ENCODE measurements at places on chromosomes 4 and X.

DNA sequence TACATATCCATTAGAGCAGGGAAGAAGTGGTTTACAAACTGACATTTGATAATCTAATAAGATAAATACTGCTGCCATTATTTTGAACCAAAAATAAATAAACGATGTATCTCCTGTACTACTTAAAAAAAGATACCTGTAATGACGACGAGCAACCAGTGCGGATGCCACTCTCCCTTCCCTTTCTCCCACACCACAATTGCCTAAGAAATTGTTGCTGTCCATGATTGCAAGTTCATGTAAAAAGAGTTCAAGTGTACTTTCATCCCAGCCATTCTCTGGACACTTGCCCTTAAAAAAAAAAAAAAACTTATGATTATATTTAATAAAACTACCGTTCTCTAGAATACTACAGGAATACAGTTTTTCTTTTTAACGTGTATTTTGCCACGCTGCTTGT, 1.4 kb downstream of the SEPSECS start:
- DNase-seq, result no peak

- DNase-seq, result no peak
These were observed 22.8 kb upstream of the SPON2 start for GRCh38 chr4:1195109-1195671.

GRCh38 chr4:184792950-184793555, 32.7 kb downstream of the ACSL1 start:
- DNase-seq, result peak; percentile 17

GRCh38 chr4:17788956-17789355, 7.5 kb upstream of the FAM184B start:
- no peak for DNase-seq

- DNase-seq, result no peak
These were observed 212.4 kb downstream of the ARHGAP10 start for GRCh38 chr4:147944249-147944648.

GRCh38 chr4:166493924-166494345, 620.9 kb downstream of the TLL1 start:
- DNase-seq, result no peak

DNA sequence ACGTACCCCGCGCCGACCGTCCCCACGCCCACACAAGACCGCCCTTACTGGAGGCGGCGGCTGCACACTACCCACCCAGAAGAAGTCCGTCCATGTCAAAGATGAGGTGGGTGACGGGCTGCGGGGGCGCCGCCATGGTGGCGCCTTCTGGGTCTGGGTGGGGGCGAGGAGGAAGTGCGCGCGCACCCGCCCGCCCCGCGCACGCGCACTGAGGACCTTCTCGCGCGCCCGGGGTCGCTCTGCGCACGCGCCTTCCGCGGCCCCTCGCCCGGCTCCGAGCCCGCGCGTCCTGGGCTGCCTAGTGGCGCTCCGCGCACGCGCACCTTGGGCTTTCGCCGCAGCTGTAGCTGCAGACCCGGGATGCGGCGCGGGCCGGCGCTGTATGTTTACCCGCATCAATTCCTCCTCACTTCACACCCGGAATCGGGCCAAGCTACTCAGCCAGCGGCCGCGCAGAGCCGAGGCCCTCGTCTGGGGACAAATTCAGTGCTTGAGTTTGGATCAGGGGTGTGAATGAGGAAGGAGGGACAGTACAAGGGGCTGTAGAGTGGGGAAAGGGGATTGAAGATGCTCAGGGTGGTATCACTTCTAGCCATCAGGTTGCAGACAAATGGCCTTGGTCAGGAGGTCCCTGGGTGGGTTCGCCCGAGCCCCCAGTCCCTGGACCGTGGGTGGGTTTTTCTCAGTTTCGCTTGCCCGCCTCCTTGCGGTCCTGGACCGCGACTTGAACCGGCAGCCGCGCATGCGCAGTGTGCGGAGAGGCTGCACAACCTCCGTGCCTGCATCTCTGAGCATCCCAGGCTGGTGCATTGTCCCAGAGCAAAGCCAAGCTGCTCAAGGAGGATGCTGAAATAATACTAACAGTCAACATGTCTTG, at the start of gene PUDP:
Gene PUDP, minus strand, starts transcription at position 176 of the 877 bp plus-strand sequence. Its CDS starts 40 bp downstream, at position 136.
- peak; percentile 86 for DNase-seq

DNA sequence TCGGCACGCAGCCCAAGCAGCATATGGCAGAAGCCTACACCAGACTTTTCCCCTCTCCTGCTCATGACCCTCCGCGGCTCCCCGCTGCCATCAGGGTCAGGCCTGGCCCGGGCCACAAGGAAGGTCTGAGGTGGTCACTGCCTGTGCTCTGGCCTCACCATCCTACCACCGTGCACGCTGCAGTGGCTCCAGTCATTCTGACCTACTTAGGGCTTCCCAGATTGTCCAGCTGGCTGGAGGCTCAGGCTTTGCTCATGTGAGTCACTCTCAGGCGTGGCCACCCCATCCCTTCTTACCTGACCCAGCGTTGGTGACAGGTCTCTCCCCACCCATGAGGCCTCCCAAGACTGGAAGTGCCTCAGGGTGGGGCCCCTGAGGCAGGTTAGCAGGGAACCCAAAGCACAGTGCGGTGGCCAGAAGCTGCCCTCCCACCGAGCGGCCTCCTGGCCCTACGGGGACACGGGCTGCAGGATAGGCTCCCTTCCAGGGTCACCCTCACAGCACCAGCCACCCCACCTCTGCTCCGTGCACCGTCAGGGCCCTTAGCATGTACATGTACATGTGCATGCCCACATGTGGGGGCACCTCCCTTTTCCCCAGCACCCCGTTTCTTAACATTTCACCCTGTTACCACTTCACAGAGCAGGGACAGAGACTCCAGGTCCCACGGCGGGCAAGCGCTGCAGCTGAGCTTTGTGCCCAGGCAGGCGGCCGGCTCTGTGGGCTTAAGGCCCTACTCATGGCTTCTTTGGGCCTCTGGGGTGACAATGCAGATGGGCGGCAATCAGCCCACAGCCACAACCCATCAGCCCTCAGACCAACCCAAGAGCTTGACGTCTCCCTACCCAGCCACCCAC, 2.2 kb downstream of the TREX2 start:
- no peak for DNase-seq

DNA sequence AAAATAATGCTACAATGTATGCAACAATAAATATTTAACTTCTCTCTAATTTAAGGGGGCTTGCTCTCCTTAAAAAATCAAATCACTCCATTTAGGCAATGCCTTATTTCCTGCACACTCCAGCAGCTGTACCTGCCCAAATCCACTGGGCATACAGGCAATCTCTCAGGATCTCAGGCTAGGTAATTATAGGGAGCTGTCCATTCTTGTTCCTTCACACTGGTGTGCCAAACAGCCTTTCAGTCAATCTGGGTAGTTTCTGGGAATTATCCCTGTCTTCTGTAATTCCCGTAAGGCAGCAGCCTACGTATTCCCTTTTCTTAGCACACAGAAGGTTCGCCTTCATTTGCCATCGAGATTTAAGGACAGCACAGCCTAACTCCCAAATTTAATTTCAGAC, 922.6 kb upstream of the SLIT2 start:
- DNase-seq, result no peak

GRCh38 chrX:100368167-100368566, 41.9 kb downstream of the PCDH19 start:
- no peak for DNase-seq

DNA sequence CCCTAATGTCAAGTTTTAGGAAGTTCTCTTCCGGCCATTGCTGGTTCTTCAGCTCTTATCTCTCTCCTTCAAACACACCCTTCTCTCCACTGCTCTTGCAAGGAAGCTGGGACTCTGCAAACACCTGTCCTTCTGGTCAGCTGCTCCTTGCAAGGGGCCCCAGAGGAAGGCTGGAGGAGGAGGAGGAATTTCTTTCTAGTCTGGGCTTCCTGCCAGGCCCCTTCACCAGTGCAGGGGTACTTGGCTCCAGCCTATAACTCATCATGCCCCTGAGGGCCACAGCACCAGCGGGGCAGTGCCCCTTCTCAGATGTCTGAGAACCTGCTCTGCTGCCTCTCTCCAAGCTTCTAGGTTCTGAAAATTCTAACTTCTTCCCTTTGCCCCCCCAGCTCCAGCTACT, 46.7 kb downstream of the REELD1 start:
- DNase-seq, result no peak

GRCh38 chr4:140826701-140827027, 70.5 kb upstream of the TBC1D9 start:
- DNase-seq, result no peak

GRCh38 chr4:101973361-101973760, 182.8 kb downstream of the BANK1 start:
- DNase-seq, result no peak
